ENCODE measurements at places on chromosomes 2 and 18.

GRCh38 chr2:143633419-143633818, 504.2 kb downstream of the ARHGAP15 start:
- DNase-seq, result no peak

- DNase-seq, result no peak
Measured at GRCh38 chr2:65504814-65505697, 72.7 kb upstream of the SPRED2 start.

GRCh38 chr2:65390134-65390533, 42.3 kb downstream of the SPRED2 start:
- no peak for DNase-seq

DNA sequence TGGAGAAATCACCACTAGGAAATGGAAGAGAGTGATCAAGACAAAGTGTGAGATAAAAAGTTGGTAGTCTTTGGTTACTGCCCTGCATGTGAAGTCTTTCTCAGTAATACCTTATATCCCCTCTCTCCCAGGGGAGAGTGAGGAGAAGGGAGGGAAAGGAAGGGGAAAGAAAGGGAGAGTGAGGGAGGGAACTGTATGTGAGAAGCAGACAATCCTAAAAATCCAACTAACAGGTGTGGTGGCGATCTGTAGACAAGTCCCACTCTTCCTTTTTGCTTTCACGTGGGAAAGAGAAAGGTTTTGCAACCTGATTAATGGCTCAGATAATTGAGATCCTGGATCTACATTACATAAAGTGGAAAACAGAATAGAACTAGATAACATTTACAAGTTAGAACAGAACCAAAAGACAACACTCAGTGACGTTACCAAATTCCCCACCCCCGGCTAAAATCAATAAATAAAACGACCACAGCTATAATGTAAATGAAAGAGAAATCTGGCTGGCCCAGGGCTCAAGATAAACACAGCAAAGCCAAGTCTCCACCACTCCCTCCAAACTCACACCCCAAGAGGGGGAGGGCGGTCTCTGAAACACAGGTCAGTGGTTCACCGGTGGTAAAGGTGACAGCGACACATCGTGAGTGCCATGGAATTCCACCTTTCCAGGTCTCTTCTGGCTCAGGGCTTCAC, 10.0 kb upstream of the APCDD1 start:
- no peak for DNase-seq

DNA sequence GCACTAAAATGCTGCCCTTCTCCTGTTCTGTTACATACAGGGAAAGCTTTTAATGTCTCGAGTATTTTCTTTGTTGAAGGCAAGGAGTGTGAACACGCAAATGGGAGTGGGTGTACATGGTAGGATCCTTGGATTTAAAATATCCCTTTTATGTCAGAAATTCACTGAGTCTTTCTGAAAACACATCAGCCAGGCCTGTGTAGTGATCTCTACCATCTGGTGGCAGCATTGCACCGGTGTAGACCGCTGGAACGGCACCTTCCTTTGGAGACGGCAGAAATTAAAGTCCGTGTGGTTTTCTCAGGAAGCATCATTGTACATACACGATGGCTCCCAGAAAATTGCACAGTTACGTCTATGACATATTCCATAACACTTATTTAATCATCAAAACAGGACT, 515.8 kb downstream of the GALR1 start:
- no peak for DNase-seq

DNA sequence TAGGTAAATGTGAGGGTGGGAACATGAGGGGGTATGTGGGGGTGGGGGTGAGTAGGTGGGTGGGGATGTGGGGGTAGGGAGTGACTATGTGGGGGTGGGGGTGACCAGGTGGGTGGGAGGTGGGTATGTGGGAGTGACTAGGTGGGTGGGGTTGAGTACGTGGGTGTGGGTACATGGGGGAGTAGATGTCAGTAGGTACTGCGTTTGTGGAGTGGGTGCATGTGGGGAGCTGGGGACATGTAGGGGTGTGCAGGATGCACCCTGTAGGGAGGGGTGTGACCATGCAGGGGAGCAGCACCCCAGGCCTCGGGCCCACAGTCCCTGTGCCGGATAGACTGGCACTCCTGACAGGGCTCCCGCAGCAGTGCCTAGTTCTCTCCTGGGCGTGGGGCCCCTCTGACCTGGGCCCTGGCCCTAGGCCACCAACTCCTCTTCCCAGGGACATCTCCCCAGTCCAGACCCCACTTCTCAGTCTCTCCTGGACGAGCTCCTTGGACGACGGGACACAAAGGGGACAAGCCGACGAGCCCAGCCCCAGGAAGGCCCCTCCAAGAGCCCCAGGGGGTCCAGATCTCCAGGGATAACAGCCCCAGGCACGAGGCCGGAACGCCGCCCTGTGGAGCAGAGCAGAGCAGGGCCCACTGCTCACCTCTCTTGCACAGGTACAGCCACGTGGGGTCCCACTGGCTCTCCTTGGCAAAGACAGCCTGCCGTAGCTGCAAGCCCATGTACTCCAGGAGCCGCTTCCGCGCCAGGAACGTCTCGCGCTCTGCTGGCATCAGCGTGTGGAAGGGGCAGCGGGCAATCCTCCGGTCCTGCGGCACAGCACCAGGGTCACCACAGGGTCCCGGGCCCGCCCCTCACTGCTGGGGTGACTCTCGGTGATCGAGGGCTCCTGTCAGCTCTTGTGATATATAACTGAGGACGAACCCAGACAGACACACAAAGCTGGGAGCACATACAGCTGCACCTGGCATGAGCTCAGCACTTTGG, 58.2 kb downstream of the ANKMY1 start:
- DNase-seq, result no peak

DNA sequence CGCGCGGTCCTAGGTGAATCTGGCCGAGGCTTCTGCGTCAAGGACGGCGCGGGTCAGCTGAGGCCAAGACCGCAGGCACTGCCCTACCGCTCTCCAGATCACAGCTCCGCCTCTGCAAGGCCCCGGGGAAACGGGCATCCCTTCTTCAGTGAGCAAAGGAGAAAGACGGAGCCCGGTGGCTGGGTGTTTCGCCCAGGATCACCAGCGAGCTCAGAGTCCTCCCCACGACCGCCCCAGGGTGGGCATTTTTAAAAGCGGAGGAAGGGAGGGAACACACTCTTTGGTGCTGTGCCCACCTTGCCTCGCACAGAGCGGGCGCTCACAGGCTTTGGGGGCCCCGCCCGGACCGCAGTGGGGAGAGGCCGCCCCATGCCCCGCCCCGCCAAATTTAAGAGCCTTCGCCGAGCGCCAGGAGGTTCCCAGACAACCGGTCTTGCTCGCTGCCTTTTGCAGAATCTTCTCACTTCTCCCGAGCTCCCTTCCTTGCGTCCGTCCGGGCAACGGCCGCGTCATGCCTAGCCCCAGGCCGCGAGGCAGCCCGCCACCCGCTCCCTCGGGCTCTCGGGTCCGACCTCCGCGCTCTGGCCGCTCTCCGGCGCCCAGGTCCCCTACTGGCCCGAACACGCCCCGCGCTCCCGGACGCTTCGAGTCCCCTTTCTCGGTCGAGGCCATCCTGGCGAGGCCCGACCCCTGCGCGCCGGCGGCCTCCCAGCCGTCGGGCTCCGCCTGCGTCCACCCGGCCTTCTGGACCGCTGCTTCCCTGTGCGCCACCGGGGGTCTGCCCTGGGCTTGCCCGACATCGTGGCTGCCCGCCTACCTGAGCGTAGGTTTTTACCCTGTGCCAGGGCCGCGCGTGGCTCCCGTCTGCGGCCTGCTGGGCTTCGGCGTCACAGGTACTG, at the start of gene NOTO:
NOTO (plus strand) TSS at position 419 of the 899 bp plus-strand sequence; CDS start at position 512, 93 bp downstream.
- DNase-seq, result no peak

DNA sequence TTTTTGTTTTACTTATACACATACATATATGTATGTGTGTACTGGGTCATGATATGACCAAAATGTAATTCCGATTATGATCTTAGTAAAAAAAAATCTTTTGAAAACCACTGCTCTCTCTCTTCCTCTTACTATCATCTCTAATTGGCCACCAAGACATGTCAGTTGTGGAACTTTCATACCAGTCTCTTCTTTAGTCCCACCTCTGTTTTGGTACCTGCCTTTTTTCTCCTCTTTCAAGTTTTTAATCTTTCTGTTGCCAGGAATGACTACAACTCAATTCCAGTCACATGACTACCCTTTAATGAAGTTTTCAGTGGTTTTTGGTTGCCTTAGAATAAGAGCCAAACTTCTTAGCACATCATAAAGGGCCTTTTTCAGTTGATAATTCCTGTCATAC, 17.1 kb downstream of the RBM44 start:
- DNase-seq, result no peak

- no peak for DNase-seq
Measured at GRCh38 chr2:226707499-226707898, 92.1 kb downstream of the IRS1 start.

DNA sequence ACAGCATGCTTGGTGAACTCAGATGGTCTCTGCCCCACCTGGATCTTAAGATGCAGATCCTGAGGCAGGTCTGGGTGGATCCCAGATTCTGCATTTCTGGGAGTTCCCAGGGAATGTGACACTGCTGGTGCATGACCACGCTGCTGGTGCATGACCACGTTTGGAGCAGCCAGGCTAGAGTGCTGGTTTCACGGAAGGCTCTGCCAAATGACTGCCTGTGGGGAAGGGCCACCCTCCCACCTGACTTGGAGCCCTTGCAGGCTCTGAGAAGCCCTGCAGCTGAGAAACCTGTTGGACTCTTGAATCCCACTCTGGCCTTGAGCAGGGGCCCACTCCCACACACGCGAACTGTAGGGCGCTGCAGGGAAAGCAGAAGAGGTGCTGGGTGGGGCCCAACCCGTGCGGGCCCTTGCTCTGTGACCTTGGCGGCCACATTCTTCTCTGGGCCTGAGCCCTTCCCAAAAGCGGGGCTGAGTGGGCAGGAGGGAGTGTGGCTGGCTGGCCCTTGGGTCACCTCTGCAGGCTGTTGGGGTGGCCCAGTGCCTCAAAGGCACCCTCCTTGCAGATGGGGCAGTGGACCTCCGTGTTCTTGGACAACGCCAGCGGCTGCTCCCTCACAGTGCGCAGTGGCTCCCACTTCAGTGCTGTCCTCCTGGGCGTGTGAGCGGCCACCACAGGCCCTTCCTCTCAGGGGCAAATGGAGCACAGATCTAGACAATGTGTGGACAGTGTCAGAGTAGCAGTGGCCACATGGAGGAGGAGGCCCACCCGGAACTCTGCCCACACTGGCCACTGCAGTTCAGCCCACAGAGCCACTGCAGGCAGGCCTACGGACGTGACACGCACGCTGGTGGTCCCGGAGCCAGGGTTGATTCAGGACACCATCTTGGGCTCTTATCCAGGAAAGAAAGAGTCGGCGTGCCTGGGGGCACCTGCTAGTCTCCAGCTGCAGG, 7.9 kb downstream of the ERFE start:
- no peak for DNase-seq

- DNase-seq, result no peak
Measured at GRCh38 chr2:207037896-207038295, 98.6 kb downstream of the CPO start.

DNA sequence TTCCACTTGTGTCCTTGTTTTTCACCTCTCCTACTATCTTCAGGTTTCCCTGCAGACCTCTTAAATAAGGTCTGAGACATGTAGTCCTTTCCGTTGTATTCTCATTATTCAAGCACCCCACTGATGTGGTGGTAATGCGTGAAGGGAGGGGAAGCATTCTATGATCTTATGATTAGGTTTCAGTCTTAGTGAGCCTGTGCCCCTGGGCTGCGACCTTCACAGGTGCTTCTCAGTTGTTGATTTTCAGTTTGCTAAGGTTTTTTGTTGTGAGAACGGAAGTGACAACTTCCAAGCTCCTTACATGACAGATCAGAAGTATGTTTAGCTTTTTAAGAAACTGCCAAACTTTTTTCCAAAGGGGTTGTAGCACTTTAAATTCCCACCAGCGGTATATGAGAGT, 41.3 kb downstream of the VPS54 start:
- no peak for DNase-seq

Measured in dermis microvascular lymphatic vessel endothelial cell (primary cell).